ENCODE measurements at places on chromosomes 2 and 18. TPM values are rescaled to one million over a fixed set of nuclear protein-coding genes. Genes with fewer than 3 reads are reported as not detected.
A peak's percentile ranks its signal among the peaks of the same experiment; 100 is the strongest.

Gene LIMS1
- polyA plus RNA-seq = 52.6 TPM

Gene TRIM43
- polyA plus RNA-seq = not detected

Gene PHOSPHO2
- polyA plus RNA-seq = 5.3 TPM

Gene TEX44
- not detected for polyA plus RNA-seq

Gene PFN4
- 2.2 TPM for polyA plus RNA-seq

Gene TMEM37
- 5.9 TPM for polyA plus RNA-seq

Gene TNS1
- 121 TPM for polyA plus RNA-seq

Gene PSMG2
- 40.4 TPM for polyA plus RNA-seq

- DNase-seq = no peak
These were observed 24.2 kb upstream of the SDC1 start for GRCh38 chr2:20249170-20249569.

DNA sequence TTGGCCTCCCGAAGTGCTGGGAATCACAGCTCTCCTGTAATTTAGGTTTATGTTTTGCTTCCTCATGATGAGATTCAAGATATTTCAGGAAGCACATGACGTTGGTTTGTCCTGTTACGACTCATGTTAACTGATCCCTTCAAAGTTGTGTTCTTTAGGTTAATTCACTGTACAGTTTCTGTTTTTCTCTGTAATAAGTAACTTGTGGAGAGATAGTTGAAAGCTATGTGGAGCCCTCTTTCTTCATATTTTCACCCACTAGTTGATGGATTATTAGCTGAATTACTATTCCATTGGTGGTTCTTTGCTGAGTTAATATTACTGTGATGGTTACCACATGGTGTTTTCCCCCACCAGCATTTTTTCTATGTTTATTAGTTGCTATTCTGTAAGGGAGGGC, 18.3 kb upstream of the CHCHD5 start:
- DNase-seq = no peak

- DNase-seq = no peak
These were observed 764.6 kb downstream of the TSN start for GRCh38 chr2:122519821-122520611.

- no peak for DNase-seq
These were observed 70.3 kb upstream of the PSME4 start for GRCh38 chr2:54041135-54041534.

DNA sequence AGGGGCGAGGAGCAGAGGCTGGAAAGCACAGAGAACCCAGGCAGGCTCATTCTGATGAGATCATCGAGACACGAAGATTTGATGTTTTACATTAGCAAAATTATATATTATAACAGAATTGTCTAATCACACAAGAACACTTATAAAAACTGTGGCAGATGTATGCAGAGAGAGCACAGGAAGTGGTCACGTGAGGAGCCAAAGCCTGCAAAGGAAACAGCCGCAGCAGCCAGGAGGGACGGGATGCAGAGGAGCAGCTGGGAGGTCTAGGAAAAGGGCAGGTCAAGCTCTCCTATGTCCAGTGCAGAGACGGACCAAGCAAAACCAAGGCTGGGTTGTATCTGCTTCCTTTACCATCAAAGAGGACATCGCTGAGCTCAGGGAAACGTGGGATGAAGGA, 355.1 kb upstream of the MYT1L start:
- DNase-seq = peak; percentile 46

DNA sequence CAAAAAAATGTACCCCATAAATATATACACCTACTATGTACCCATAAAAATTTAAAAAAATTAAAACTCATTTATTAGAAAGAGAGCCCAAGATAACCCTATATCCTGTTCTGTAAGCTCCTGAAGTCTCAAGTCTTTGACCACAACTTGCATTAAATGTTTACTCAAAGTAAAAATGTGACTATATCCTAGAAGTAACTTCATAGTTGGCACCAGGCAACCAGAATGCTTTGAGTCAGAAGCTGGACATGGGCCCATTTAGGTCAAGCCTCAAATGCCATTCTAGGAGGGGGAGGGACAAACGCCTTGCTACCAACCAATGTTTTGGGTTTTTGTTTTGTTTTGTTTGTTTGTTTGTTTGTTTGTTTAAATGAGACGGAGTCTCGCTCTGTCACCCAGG, 9.3 kb upstream of the TBC1D8 start:
- DNase-seq = no peak

- no peak for DNase-seq
These were observed 3.5 kb upstream of the RAB27B start for GRCh38 chr18:54824761-54825160.

- DNase-seq = no peak
These were observed 15.3 kb upstream of the IL36G start for GRCh38 chr2:112962308-112963175.

DNA sequence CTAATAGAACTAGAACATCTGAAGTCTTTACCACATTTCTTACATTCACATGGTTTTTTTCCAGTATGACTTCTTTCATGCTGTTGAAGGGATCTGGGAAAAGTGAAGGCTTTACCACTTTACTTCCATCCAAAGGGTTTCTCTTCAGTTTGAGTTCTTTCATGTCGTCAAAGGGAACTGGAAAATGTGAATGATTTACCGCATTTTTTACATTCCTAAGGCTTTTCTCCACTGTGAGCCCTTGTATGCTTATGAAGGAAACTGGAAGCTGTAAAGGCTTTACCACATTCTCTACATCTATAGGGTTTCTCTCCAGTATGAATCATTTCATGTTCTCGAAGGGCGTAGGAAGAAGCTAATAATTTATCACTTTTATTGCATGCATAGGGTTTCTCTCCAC, 46.7 kb downstream of the NBEAL1 start:
- peak; percentile 32 for DNase-seq

DNA sequence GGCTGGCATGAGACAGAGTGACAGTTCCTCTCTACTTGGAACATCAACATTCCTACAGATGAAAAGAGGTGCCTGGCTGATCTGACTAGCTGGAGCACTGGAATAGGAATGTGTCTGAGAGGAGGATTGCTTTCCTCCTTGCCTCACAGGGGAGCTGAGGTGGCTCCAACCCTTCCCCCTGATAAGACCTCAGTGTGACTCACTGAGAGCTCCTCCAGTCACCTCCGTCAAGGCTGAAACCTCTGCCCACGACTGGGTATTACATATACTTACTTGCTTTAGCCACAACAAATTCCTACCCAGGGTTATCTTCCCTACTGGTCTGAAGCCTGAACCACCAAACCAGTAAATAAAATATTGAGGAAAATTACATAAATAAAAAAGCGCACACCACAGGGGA, 342.7 kb upstream of the REG3G start:
- no peak for DNase-seq

DNA sequence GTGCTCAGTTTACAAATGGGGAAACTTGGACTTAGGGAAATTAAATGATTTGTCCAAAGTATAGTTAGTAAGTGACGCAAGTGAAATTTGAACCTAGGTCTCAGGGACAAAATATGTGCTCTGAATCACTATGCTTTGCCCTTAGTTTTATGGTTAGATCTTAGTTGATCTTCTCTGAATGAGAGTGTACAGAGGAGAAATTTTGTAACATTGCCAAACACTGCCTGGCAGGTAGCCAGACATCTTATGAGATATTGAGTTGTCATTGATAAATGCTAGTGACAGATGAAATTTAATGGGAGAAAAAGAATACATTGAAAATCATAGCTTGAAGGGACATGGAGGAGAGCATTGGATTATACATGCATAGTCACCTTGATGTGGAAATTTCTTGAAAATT, 91.4 kb downstream of the GALNT1 start:
- no peak for DNase-seq

- peak; percentile 40 for DNase-seq
These were observed 845.9 kb upstream of the ID2 start for GRCh38 chr2:7835693-7836680.

Measured in muscle of leg (tissue), 16 donors.